ENCODE measurements at places on chromosomes 7 and 10.
A peak's percentile ranks its signal among the peaks of the same experiment; 100 is the strongest.

- no peak for DNase-seq
Measured at GRCh38 chr10:104109908-104110662, 11.9 kb upstream of the SFR1 start.

GRCh38 chr10:121567569-121567968 lies 30.7 kb downstream of the FGFR2 start:
- no peak for DNase-seq

DNA sequence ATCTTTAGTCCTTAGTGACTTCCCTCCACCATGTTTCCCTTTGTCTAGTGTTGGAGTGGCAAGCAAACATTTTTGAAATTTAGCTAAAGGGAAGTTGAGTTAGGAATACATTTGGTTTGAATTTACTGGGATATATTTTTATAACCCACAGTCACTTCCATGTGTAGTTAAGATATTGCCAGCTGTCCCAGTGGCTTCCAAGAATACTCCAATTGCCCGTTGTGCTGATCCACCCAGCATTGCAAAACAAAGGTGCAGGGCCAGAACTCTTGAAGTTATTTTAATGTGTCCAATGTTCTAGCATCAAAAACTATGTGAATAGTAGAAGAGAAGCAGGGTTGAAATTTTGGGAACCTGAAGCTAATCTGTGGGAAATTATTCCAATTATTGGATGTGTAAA lies 2.5 kb upstream of the P4HA1 start:
- no peak for DNase-seq

DNA sequence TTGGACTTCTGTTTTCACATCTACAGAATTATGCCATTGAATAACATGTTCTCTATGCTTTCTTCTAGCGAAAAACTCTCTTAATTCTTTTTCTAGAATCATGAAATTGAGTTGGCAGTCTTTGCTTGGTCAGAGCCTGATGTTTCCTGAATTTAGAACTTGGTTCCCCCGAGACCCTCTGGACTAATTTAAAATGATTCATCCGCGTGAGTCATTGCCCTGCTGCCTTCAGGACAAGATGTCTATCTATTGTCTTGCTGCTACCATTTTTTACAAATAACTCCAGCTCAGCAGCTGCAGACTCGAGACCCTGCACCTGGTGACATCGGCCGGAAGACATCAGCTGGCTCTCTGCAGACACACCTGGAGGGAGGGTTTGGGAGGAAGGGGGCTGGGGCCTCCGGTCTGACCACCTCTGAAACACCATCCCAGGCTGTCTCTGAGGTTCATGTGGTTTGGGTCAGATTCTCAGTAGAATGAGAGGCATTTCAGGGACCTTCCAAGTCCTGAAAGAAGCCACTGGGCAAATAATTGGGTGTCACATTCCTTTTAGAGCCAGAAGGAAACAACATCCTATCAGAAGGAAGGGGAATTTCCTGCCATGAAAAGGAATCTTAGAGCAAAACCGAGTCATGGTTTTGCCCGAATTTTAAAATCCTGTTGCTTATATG lies 20.9 kb upstream of the KLF6 start:
- DNase-seq = no peak

DNA sequence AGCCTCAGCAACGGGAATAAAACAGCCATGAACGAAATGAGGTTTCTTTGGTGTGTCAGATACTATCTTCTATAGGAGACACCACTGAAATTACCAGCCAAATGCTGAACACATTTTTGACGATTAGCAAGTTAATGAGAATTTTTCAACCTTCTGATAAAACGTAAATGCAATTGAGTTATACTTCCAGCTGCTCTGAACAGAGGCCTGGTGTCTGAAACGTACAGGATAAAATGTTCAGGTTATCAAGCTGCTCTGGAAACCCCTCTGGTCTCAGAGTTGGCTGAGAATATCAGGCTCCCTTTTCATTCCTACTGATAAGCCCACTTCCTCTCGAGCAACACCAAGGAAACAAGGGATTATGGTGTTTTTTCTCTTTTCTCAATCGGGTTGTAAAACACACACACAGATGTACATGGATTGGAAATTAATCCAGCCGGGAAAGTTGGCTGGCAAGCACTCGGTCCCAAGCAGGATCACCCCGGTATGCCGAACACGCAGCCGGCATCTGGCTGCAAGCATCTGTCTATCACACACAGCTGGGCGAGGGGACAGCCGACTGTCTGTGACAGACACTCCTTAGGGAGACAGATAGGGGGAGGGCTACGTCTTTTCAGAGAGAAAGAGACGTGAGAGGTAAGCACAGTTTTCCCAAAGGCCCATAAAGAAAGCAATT lies 171.8 kb downstream of the PRKAG2 start:
- DNase-seq = no peak

DNA sequence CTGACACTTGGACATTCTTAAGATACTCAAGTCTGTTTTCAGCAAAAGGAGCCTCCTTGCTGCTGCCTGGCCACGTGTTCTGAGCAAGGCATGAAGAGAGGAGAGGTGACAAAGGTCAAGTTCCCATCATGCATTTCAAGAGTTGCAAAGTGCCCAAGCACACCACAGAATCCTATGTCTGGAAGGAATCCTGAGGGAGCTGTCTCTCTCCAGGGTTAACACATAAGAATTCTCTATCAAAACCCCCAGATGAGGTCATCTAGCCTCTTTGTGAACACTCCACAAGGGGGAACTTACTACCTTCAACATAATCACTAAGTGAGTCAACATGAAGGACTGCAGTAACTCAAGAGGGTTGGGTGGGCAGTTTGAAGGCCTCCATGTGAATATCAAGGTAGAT lies 155.5 kb downstream of the RNF216 start:
- no peak for DNase-seq

- no peak for DNase-seq
Measured at GRCh38 chr10:94066411-94066810, 72.7 kb downstream of the PLCE1 start.

DNA sequence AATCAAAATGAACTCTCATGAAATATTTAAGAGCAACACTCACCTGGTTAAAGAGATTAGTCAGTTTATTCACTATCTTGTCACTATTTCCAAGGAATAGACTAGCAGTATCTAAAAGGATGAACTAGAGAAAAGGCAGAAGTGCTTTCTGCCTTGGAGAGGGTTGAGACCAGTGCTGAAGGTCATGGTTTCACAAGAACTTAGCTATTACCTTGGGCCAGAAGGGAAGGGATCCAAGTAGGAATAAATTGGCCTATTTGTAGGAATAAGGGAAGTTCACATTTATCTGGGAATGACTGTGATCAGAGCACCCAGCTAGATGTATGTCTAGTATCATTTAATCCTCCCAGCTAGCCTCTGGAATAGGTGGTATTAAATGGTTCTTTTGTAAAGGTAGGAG lies 347.2 kb downstream of the LRMDA start:
- no peak for DNase-seq

DNA sequence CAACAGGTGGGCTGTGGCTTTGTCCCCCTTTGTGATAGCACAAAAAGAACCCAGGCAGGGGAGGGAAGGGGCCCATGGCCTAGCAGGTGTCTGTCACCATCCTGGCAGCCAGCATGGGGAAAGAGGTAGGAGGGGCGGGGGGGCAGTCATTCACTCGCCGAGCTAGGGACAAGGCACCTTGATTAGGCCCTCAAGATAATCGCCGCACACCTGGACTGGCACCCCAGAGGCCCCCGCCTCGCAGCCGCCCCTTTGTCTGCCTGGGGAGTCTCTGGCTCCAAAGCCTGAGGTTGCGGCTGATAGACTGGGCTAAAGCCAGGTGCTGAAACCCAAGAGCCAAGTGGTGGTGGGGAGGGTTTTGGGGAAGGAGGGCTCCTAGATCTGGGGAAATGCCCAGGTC lies 151.2 kb upstream of the PCBD1 start:
- peak; percentile 57 for DNase-seq

DNA sequence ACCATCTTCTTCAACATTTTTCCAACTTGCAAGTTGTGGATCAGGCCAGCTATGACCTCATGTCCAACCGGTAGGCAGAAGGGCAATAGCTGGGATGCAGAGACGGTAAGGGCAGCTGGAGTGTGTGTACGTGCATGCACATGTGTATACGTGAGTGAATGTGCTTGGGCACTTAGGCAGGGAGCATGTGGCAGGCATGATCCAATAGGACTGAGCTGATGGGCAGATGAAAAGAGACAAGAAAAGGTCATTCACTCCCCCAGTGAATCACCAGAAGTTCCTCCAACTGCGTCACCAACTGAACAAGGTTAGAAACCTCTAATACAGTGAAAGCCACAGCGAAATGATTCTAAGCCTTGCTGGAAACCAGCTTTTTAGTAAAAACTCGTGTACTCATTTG lies 176.1 kb downstream of the FGFR2 start:
- DNase-seq = no peak

DNA sequence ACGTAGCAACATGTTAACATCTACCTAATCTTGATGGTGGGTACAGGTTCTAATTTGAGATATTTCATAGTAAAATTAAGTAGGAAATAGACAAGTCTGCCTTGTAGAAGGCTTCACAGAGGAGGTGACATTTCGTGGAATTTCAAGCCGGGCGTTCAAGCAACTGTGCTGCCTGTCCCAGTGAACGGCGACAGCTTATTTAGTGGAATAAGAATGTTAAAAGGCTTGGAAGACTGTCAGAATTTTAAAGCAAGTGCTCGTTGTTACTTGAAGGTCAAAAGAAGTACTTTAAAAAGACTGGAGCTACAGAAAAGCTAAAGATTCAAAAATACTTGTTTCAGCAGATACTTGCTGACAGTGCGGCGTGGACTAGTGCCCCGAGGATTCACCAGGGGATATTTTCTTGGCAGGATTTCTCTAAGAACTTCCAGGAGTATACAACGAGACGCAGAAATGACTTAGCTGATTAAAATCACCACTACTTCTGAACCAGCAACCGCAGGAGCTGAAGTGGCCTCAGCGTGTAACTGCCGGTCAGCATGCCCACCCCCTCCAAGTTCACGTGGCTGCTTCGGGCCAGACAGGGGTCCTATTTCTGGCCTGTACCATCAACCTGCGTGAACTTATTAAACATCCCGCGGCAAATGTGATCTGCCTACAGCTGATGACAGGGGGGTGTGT lies 46.5 kb downstream of the CTBP2 start:
- DNase-seq = no peak

- DNase-seq = no peak
Measured at GRCh38 chr7:132353936-132354335, 222.3 kb downstream of the PLXNA4 start.

DNA sequence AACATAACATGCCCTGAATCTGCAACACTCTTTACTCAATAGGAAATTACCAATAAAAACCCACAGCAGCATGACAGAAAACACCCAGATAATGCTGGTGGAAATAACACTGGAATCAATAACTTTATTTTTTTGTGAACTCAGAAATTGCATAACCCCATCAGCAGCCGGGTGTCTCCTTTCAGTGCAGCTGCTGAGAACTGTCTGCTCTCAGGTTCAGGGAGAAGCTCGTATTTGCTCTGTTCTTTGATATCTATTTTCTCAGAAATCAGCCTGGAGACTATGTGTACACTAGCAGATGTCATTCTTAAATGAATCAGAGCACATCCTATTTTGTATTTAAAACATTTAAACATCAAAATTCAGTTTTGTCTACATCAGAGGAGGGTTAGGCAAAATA lies 506.0 kb downstream of the POM121L12 start:
- DNase-seq = no peak

GRCh38 chr10:62578301-62578700 lies 204.1 kb downstream of the ZNF365 start:
- DNase-seq = no peak
